Iris pigment epithelial cell (primary cell): ENCODE measurements at places on chromosomes 16 and 17.

DNA sequence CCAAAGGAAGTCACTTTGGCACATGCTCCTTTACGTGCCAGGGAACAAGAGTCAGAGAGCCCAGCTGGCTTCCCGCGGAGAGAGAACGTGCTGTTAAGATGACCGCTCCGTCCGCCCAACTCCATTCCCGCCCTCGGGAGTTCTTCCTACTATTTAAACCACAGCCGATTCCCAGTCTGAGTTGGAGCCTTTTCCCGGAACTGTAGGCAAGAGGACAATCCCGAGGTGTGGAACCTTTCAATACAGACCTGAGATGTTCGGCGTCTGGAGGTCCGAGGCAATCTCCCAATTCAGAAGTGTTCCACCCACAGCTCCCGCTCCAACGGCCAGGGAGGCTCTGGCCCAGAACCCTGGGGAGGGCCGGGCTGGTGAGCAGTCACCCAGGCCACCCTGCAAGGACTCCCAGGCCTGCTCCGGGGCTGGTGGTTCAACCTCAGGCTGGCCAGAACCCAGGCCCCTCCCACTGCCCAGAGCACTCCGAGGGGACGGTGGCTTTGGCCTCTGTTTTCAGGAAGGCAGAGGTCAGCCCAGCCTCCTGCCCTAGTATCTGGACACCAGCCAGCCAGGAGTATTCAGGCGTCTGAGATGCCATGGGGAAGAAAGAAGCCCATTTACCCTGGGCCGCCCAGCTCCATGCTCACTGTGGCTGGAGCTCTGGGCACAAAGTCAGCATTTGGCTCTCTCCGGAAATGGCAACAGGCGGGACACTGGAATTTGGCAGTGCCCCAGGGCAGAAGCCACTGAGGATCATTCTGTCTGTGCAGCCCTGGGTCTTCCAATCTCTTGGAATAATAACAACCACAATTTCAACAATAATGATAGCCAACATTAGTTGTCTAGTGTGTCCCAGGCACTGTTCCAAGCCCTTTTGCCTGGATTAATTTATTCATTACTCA, 21.4 kb downstream of the EMP2 start:
- no peak for DNase-seq

DNA sequence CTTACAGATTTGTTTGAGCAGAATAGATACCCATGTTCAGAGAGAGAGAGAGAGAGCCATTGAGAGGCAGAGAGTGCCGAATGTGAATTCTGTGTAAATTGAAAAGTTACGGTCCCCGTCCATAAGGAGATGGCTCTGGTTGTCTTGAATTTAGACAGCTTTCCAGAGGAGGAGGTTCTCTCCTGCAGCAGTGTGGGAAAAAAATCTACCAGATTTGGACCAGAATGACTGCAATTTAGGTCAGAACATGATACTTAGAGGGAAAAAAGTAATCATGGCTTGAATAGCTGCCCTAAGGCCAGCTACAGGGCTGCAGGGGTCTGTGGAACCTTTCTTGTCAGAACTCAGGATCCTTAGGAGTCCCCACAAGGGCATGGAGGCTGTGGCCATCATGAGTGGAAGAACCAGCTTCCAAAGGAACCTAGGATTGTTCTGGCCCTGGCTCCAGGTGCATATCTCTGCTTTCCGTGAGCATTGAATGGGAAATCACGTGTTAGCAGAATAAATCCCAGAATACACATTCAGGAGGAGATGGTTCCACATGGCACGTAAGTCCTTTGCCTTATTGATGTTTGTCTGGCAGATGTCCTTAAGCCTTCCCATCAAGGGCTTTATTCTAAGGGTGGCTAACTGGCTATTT, 13.0 kb downstream of the PITPNC1 start:
- no peak for DNase-seq

GRCh38 chr16:13999071-13999894, 71.8 kb upstream of the MRTFB start:
- DNase-seq = no peak

DNA sequence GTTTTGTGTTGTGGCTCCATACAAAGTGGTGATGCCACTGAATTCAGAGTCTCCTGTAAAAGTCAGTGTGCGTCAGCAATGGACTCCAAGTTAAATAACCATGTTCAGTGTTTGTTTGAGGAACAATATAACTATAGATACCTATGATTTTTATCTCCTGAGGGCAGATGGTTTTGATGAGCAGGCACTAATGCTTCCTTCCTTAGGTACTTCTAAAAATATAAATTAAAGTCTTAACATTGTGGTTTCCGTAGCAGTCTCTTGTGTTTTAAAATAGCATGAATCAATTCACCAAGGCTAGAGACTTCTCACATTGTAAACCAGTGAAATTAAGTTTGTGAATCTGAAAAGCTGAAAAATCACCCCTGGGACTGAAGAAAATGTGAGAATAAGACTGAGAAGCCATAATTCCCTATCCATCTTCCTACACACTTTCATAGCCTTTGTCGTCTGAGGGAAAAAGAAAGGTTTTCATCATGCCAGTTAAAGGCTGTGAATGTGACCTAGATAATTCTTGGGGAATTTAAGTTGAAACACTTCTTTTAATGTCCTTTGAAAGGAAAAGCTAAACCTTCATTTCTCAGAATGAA, 1502.9 kb downstream of the CDH11 start:
- no peak for DNase-seq

DNA sequence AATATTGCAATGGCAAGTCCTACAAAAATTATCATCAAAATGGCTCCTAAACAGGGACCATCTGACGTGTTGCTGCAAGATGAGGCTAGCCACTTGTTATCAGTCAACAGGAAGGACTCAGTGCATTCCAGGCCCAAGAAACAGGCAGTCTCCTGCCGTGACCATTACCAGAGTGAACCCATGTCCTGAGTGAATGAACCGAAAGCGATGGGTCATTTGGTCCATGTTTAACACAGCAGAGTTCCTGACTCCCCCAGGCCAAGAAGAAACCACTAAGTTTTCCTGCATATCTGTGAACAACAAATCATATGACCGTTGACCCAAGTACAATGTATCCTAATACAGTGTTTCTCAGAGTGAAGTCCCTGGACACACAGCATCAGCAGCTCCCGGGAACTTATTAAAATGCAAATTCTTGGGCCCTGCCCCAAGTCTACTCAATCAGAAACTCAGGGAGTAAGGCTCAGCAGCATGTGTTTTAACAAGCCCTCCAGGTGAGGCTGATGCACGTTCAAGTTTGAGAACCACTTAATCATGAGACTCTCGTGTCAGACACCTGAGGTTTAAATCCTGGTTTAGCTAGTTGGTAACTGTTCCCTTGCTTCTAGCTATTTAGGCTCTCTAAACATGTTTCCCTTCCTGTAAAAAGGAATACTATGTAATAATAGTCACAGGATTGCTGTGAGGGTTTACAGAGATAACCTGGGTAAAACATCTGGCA, 429.4 kb upstream of the MAF start:
- no peak for DNase-seq

DNA sequence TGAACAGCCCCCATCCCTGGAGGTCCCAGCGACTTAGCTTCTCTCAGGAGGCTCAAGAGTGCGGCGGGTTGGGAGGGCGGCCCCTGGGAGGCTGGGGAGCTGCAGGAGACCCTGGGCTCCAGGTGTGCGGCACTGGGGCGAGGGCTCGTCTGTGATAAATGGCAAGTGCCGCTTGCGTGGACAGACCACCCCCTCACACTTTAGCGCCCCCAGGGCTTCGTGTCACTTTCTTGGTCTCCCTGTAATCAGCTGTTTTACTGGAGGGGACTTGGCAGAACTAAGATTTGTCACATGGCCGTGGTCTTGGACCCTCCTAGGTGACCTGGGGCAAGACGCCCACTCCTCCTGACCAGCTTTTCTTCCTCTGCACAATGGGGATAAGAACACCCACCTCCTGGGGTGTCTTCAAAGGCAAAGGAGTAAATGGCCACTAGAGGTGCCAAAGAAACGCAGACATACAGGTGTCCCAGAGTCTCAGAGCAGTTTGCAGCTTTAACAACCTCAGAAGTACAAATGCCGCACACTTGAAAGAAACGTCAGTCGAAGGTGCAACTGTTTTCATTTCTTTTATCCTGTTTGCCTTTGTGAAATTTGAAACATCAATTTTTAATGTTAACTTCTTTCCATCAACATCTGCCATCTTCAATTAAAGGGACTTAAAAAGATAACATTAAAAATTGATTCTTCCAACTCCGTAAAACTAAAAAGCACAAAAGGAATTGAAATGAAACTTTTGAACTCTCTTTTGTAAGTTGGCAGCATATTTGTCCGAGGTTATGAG, 946 bp downstream of the OSGIN1 start:
- peak; percentile 54 for DNase-seq

- DNase-seq = no peak
Measured at GRCh38 chr17:74723891-74724290, 11.2 kb upstream of the CD300LF start.

DNA sequence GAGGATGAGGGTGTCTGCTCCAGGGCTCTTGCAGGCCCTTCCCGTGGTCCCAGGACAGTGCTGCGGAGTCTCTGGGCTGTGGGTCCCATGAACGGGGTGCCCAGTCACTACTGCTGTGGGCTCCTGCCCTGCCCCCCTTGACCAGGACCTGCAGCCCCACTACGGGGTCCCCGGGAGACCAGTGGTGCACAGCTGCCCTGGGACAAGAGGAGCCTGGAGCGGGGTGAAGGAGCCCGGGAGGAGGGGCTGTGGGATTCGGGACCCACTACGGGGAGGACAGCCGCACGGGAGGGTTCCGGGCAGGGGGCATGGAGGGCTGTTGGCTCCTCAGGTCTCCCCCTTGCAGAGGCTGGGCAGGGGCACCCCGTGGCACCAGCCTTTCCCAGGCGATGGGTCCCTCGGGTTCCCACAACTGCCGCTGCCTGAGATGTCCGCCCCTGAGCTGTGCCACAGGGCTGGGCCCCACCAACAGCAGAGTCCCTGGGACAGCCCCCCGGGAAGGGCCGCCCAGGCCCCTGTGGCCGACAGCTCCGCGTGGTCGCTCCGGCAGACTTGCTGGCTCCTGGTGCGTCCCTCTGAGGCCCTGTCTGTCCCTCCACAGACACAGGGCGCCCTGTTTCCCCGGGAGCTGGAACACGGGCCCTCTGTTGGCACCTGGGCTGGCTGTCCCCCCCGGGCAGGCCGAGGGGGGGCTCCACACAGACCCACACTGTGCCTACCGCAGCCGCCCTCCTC, 52.1 kb upstream of the GNG13 start:
- DNase-seq = no peak

GRCh38 chr17:45782889-45783592, 1.1 kb upstream of the CRHR1 start:
- peak; percentile 18 for DNase-seq

DNA sequence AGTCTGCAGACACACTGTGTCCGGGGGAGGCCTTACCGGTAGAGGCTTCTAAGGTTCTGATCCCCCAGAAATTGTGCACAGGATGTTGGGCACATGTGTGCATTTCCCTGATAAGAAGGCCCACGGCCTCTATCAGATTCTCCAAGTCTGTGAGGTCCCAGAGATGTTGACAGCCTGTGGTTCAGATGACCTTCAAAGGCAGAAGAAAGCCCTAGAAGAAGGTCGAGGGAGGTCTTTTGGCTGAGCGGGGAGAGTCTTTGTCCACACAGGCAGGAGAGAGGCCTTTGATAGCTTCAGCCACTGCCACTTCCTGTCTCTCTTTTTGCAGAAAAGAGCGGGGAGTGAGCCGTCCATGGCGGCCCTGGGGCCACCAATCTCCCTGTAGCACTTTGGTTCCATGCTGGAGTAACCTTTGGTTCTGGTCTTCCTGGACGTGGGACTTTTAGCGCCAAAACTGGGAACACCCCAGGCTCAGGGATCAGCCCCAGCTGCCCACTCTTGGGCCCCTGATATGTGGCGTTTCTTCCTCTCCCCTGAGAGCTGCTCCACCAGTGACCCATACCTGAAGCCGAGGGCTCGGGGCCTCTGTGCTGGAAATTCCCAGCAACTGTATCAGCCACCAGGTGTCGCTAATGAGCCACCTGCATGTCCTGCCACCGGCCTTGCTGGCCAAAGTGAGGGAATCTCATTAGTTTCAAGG, 28.1 kb upstream of the LGALS9 start:
- DNase-seq = peak; percentile 50

- no peak for DNase-seq
Measured at GRCh38 chr17:58278661-58279015, 2.1 kb downstream of the MPO start.
